ENCODE measurements at places on chromosomes 4 and X.

DNA sequence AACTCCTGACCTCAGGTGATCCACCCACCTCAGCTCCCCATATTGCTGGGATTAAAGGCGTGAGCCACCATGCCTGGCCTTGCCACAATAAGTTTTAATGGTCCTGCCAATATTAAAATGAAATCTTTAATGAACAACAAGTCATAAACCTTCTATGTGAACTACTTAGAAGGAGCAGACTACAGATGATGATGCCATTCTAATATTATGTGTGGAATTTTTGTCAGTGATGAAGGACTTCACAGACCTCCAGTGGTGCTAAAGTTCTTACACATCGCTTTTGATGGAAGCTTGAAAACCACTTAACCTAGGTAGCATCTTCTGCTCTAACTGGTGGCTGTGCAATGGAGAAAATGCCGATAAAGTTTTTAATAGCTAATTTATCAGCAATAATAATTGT is 331.4 kb downstream of the CCSER1 start:
- no peak for DNase-seq

DNA sequence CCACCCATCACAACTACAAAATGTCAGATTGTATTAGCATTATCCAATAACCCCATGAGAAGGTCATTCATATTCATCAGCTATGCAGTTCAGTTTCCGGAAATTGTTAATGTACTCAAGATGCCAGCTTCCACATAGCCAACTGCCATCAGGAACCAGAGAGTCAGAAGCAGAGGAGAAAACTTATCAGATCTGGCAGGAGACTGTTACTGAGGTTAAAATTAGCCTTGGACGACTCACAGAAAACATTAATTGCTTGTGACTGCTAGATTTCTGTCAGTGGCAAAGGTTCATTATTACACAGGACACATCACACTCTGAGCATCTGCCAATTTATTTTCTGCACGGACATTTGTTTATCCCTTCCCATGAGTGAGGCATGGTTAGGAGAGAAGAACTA is 352.8 kb downstream of the DHRSX start:
- no peak for DNase-seq

GRCh38 chr4:148200960-148201359 is 241.3 kb downstream of the NR3C2 start:
- no peak for DNase-seq

DNA sequence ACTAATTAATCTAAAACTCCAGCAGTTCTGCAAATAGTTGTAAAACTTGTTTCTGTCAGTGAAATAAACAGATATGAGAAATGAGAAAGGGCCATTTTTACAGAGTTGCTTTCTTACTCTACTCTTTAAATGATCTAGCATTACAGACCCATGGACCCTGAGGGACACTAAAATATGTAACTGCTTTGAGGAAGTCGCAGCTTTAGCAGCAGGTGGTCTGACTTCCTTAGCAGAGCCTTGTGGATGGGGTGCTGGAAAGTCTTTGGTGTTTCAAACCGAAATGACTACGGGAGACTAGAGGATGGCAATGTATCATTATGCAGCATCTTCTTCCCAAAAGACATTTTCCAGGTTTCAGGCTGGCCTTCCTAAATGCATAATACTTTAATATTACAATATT is 18.7 kb downstream of the SHISA3 start:
- DNase-seq: no peak

DNA sequence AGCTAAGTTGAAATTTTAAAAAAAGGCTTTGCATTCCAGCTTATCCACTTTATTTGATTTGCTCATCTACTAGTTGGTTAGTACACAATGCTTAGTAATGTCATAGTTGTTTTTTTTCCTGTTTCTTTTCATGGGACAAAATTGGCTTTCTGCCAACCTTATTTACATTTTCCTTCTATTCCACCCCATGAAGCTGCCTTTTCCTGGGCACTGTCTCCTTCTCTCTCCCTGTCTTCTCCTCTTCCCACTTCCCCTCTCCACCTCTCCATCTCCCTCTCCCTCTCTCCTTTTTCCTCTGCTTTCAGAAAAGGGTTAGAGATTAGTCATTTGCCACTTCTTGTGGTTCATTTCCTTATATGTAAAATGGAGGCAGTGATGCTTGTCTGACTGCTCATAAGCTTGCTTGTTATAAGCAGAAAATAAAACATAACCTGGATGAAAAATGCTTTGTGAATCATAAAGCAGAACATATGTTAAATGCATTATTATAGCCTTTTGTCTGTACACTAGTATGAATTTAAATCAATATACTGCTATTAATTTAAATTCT is 181.9 kb downstream of the CEP135 start:
- DNase-seq: no peak

- DNase-seq: no peak
Measured at GRCh38 chrX:130555341-130555740, 153.6 kb downstream of the RBMX2 start.

DNA sequence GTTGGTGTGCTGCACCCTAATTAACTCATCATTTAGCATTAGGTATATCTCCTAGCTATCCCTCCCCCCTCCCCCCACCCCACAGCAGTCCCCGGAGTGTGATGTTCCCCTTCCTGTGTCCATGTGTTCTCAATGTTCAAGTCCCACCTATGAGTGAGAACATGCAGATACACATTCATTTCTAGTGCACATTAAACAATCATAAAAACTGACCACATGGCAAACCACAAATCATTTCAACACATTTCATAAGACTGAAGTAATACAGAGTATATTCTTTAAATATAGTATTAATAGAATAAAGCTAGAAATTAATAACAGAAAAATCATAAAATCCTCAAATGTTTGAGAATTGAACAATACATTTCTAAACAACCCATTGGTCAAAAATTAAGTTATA is 34.1 kb downstream of the PRKG2 start:
- no peak for DNase-seq

GRCh38 chr4:184461711-184462441 is 12.5 kb downstream of the IRF2 start:
- DNase-seq: no peak

DNA sequence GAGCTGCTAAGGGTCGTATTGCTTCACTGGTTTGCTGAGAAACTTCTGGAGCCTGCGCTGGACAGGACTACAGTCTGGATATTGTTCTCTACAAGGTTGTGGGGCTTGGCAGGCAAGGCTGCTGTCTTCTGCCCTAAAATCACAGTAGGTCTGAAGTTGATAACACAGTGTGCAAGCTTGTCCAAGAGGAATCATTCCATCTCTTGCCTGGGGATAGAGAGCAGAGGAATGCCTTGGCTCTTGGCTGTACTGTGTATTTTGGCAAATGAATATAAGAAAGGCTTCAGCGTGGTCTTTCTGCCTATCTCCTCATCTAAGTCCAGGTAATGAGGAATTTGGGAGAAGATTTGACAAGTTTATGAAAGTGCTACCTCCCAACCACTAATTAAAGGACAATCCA is 9.4 kb upstream of the RASL11B start:
- no peak for DNase-seq
